ENCODE measurements at places on chromosomes 11 and 22.

GRCh38 chr22:37406441-37407235, 20.6 kb downstream of the ELFN2 start:
- no peak for DNase-seq

- no peak for DNase-seq
Measured at GRCh38 chr11:2968341-2968900, 23.7 kb downstream of the NAP1L4 start.

DNA sequence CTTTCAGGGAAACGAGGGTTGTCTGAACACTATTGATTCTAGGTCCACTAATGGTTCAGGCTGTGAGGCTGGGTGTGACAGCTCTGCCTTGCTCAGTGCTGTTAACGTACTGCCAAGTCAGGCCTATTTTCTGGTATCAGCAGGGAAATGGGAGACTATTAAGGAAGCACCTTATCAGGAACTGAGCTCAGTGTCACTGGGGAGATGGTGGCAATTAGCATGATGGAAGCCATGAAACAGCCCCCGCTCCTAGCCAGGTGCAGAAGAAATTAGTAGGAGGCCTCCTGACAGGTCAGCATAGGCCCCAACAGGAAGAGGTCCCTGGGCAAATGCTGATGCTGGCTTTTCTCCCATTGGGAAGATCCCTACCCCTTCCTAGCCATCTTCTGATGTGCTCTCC, 42.6 kb upstream of the LMO2 start:
- DNase-seq: no peak

DNA sequence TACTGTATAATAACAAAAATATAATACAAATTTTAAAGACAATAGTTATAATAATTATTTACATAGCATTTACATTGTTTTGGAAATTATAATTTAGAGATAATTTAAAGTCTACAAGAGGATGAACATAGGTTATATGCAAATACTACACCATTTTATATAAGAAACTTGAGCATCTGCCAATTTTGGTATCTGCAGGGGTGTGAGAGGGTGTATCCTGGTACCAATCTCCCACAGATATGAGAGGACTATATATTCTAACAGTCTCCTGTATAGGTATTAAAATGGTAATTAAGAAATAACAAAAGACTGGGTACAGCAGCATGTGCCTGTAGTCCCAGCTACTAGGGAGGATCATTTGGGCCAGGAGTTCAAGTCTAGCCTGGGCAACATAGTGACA, 134.4 kb downstream of the APOL5 start:
- DNase-seq: no peak

GRCh38 chr11:85939099-85940015, 84.2 kb downstream of the CCDC83 start:
- no peak for DNase-seq

- DNase-seq: no peak
Measured at GRCh38 chr22:39771486-39771885, 122.1 kb downstream of the ENTHD1 start.

DNA sequence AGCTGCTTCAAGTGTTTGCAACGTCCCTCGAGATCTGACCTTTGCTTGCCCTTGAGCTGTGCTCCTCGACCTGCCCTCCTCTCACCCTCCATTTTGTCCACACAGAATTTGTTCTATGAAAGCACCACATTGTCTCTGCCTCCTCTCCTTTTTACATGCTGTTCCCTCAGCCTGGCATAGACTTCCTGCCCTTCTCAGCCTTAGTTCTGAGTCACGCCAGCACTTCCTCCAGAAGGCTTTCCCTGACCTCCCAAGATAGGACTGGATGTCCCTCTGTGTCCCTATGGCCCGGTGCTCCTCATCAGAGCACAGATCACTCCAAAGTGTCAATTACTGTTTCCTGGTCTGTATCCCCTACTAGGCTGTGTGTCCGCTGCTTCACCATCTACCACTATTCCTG, 16.2 kb downstream of the JHY start:
- DNase-seq: no peak

- no peak for DNase-seq
Measured at GRCh38 chr11:100719362-100719761, 32.3 kb downstream of the ARHGAP42 start.

DNA sequence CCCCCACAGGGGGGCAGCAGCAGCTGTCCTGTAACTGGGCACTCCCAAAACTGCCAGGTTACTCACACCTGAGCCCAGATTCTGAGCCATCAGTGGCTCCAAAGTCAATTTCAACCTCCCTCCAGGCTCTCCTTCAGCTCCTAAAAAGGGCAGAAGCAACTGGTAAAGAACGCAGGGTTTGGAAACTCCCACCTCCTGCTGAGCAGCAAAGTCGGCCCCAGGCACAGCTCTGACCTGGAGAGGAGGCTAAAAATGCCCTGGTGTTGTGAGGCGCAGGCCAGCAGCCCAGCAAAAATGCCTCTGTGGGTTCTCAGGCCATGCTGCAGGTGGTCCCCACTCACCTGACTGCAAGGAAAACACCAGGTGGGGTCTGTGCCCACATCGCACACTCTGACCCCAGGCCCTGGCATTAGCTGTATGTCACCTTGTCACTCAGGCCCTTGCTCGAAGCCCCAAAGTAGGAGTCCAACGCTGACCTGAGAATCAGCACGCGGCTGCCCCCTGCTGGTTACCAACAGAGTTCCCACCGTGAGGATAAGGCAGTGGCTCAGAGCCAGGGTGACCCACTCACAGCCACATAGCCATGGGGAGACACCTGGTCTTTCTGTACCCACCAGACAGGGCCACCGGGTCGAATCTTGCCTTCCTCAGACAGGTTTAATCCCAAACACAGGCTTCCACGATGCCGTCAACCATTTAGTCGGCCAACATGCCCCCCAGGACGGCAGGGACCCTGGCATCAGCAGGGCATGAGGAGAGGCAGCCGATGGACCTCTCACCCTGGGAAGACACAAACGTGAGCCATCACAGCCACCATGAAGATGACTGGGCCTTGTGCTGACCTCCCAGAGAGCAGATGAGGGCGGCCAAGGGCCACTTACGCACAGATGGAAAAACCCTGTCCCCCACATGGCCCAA, 11.1 kb downstream of the POLR3H start:
- DNase-seq: peak; percentile 78

DNA sequence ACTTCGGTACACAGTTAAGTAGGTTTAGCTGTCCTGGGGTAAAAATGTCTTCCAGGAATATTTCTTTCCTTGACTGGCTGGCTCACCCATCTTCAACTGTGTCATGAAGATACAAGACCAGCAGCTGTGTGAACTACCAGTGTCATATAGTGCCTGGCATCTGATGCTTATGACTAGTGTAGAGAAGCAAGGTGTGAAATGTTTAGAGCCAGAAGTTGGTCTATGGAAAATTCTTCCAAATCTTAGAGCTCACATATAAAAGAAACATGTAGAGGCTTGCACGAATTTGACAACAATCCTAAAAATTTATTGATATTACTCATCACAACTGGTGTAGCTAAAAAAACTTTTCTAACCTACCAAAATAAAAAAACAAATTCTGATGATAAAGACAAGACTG, 54.4 kb downstream of the ARL14EP start:
- DNase-seq: no peak

- no peak for DNase-seq
Measured at GRCh38 chr22:25704701-25705100, 37.3 kb upstream of the MYO18B start.

DNA sequence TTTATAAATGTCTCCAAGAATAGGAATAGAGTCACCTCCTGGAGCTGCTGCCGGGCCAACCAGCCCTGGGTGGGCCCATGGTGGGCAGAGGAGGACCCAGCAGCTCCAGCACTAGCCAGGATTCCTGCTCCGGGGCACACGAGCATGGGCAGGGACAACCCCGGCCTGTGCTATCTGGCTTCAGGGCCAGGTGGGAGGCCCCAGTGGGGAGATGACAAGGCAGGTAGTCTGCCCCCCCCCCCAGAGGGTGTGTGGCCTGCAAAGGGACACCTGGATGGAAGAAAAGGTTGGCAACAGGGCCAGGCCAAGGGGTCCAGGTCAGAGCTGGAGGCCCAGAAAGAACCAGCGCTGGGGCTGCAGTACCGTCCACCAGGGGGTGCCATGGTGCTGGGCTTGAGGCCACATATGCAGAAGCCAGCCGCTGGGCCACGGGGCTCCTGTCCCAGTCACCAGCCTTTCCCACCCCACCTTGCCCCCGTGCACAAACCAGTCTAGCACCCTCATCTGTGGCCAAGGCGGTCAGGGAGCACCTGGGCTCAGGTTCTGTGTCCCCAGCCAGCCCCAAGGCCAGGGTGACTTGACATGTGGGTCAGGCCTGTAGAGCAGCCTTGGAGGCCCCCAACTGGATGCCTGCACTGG, 3.4 kb downstream of the TSPAN32 start:
- DNase-seq: peak; percentile 83

- no peak for DNase-seq
Measured at GRCh38 chr11:12497431-12497830, 120.1 kb downstream of the PARVA start.

DNA sequence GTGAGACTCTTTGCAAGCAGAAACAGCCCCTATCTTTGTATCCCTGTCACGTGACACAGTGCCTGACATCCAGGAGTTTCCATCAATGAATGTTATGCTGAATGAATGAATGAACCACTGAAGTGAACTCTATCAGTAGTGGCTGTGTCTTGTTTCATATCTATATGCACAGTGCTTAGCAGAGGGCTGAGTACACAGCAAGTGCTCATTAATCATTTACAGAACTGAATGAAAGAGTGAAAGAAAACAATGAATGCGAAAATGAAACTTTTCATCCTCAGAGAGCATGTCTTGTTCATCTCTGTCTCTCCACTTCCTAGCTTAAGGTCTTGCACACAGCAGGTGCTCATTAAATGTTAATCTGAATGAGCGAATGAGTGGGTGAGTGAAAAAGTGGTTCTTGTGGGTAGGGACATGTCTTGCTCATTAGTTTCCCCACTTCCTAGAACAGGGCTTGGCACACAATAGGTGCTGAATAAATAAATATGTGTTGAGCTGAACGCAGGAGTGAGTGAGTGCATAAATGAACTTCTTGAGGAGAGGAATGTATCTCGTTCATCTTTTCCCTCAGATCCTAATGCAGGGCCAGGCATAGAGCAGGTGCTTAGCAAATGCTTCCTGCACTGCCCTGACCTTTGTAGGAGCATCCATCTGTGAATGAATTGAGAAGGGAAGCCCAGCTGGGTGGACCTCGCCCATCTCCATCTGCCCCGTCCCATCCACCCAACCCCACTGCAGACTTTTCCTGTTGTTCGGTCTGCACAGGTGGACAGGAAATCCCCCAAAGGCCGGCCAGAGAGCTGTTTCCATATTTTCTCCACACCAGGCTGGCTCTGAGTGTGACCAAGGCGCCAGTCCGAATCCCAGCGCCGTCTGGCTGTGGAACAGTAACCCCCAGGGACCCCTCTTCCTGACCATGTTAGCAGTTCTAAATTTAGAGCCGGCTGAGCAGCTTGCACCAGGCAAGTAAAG, 113.4 kb upstream of the CRYBB3 start:
- no peak for DNase-seq

DNA sequence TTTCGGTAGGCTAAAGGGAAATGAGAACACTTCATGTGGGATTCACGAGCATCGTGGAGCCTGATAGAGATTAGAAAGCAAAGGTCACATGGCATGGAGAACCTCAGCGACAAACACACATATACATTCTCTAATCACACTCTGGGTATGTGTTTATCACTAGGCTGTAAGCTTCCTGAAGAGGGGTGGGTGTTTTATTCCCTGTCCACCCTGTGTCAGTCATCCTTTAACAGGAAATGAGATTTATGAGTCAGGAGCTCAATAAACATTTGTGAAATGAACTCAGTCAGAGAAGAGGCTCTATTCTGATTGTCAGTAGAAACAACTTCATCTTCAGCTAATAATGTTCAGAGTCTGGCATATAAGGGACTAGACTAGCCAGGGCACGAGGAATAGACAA, 71.7 kb upstream of the EIF3M start:
- no peak for DNase-seq

GRCh38 chr11:33642461-33643166, 58.0 kb downstream of the C11orf91 start:
- DNase-seq: no peak

GRCh38 chr11:133987171-133987570, 30.4 kb upstream of the IGSF9B start:
- no peak for DNase-seq

DNA sequence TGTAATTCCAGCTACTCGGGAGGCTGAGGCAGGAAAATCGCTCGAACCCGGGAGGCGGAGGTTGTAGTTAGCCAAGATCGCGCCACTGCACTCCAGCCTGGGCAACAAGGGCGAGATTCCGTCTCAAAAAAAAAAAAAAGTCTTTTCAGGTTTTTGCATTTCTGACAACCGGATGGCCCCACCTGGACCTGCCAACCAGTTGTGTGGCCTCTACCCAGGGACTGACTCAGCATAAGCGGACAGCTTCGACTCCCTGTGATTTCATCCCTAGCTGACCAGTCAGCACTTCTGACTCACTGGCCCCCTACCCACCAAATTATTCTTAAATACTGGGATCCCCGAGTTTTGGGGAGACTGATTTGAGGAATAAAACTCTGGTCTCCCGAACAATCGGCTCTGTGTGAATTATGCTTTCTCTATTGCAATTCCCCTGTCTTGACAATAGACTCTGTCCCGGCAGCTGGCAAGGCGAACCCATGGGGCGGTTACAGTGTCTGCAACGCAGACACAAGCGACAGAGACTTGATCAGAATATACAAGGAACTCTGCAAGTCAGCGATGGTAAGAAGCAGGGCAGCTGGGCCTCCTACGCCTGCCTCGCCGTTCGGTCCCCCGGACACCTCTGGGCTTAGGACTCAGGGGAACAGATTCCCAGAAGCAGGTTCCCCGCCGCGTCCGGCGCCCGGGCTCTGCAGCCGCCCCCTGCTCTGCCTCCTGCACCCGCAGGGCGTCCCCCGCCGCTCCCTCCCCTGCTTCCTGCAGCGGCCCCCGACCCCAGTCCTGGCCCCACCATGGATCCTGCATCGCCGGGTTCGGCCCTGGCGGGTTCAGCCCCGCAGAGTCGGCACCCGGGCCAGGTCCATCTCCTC, 741 bp upstream of the TALDO1 start:
- no peak for DNase-seq

- DNase-seq: no peak
Measured at GRCh38 chr11:46663277-46663940, 37.0 kb downstream of the ARHGAP1 start.

DNA sequence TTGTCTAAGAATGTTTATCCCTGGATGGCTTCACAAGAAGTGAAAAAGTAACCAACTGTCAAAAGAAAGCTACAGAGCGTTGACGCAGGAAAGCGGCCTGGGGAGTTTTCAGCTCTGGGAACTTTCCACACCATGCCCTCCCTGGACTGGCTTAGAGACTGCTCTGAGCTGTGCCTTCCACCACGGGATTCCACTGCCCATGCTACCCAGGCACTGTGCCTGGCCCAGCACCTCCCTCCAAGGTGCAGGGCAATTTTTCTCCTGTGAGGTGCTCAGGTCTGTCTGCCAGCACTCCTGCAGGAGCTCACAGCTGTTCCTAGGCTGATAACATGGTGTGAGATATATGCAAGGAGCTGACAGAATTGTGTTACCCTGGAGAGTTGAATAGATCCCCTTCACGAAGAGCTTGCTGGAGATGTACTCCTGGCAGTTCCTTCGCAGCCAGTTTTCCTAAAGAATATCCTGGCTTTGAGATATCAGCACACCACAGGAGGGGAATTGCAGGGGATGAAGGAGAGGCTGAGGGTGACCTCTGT, 258.3 kb upstream of the B3GAT1 start:
- no peak for DNase-seq
